AG10803 (cell line): ENCODE measurements at places on chromosomes 5 and 9.

GRCh38 chr5:170148430-170149205 lies 42.9 kb downstream of the FOXI1 start:
- no peak for DNase-seq

GRCh38 chr9:6625363-6625762 lies 20.2 kb downstream of the GLDC start:
- no peak for DNase-seq

- no peak for DNase-seq
Observed at GRCh38 chr9:114256827-114257328, 66.0 kb upstream of the ORM1 start.

GRCh38 chr5:102903074-102903871 lies 148.2 kb downstream of the PAM start:
- peak; percentile 62 for DNase-seq

GRCh38 chr5:141493500-141494422 lies 4.9 kb downstream of the PCDHGC5 start:
- DNase-seq, result peak; percentile 74

GRCh38 chr5:89280103-89281037 lies 397.4 kb upstream of the MEF2C start:
- no peak for DNase-seq

DNA sequence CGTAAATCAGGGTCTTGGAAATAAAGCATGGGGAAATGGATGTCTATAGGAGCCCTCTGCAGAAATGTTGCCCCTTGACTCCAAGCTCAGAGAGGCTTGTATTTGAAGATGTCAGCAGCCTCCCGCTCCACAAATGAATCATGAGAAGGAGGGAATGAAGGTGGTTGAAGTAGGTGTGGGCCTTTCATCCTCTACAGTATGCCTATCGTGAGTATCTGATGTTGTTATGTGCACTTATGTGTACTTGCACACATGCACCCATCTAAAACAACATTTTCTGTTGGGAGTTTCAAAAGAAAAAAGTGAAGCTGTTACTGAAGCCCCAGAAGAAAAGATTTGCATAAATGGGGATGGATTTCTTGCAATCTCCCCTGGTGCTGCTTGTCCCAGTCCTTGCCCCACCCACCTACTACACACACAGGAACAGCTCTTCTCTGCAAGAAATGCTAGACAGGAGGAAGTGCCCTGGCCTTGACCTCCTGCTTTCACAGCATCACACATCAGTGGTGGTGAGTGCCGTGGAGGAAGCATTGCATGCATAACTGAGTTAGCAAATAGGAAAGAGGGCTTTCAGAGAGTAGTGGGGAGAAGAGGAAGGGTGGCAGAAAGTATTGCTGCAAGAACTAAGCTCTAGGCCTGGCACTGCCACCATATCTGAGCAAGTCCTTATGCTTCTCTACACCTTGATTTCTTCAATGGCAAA lies 156.1 kb downstream of the SNX18 start:
- DNase-seq, result no peak
